ENCODE measurements at places on chromosomes 6 and 20.
A peak's percentile ranks its signal among the peaks of the same experiment; 100 is the strongest.

- no peak for DNase-seq
Observed at GRCh38 chr6:7921046-7921445, 10.5 kb upstream of the TXNDC5 start.

DNA sequence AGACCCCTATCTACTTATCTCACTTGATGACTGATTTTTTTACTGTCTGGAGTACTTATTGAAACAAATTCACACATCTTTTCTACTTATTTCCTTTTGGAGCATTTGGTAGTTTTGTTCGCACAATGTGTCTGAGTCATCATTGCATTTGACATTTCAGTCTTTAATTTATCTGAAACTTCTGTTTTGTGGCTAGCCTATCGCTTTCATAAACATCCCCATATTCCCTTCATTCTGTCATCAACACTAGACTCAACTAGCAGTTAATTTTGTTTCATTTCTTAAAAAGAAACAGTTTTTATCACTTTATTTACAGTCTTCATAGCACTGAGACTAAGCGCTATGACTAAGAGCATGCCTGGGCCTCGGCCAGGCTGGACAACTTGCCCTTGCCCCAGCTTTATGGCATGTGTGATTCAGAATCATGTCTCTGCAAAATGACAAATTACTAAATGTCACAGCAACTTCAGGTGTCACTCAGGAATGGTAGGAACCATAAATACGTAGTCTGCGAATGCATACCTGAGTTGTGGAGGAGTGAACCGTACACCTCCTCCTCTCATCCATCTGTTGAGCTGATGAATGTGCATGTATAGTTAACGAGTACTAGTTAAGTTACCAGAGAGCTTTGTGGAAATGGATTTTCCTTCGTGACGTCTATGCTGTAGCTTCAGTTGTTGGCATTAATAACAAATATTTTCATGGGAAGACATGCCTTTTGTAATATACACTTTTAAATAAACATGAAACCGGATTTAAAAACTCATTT lies 16.2 kb downstream of the L3MBTL3 start:
- no peak for DNase-seq

GRCh38 chr20:41608606-41609005 lies 9.6 kb downstream of the CHD6 start:
- no peak for DNase-seq

- DNase-seq = no peak
Observed at GRCh38 chr20:52399352-52399751, 207.8 kb upstream of the ZFP64 start.

GRCh38 chr20:2653556-2654383 lies 1.3 kb downstream of the NOP56 start:
- DNase-seq = no peak

- no peak for DNase-seq
Observed at GRCh38 chr20:15199698-15200097, 862.3 kb upstream of the FLRT3 start.

GRCh38 chr6:168683621-168684020 lies 242.6 kb downstream of the SMOC2 start:
- DNase-seq = no peak

GRCh38 chr6:168658059-168658458 lies 217.1 kb downstream of the SMOC2 start:
- no peak for DNase-seq

- no peak for DNase-seq
Observed at GRCh38 chr6:91317247-91317835, 730.5 kb upstream of the MAP3K7 start.

DNA sequence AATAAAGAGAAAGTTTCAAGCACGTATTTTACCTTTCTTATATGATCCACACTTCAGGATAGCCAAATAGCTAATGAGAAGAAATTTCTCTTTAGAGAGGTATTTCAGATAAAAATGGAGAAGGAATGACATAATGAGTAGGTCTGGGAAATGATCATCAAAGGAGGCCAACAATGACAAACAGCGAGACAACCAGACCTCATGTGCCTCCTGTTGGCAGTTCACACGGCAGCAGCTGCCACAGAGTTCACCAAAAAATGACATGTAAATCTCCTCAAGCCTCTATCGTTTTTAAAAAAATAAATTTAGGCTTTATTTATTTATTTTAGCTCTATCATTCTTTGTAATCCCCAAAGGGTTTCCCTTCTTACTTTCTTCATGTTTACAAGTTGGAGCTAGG lies 47.7 kb downstream of the SLC2A12 start:
- DNase-seq = no peak

DNA sequence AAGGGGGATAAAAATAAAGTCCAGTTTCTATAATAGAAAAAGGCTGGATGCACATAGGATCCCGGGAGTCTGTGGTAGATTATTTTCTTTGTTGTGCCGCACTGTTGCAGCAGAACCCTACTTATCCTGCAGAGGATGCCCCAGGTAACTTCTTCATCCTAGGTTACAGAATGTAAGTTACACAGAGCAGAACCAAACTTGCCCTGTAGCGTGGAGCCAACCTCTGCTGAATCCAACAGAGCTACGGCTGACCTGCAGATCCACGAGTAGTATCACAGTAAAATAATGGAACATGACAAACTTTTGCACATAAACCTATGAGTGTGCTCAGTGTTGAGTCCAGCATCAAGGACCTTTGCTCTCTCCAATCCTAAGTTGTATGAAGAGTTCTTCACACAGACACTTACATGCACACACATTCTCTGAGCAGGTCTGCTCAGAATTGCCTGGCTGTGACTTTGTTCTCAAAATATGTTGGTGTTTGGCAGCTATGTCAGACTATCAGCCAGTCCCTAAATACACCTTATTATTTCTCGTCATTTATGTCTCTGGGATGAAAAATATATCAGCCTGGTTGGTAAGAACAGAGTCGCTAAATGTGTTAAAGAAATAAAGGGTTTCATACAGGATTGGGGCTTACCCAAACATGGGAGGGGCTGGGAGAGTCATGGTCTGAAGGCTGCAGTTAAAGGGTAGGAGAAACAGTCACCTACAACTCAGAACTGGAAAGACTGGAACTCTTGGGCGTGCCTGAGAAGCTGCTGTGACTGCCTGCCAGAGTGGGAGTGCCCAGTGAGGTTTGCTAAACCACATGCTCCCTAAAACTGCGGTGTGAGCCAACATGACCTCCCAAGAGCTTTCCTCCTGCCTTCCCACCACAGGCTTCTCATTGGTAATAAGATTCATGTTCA lies 165.1 kb upstream of the SLC24A3 start:
- DNase-seq = peak; percentile 54

DNA sequence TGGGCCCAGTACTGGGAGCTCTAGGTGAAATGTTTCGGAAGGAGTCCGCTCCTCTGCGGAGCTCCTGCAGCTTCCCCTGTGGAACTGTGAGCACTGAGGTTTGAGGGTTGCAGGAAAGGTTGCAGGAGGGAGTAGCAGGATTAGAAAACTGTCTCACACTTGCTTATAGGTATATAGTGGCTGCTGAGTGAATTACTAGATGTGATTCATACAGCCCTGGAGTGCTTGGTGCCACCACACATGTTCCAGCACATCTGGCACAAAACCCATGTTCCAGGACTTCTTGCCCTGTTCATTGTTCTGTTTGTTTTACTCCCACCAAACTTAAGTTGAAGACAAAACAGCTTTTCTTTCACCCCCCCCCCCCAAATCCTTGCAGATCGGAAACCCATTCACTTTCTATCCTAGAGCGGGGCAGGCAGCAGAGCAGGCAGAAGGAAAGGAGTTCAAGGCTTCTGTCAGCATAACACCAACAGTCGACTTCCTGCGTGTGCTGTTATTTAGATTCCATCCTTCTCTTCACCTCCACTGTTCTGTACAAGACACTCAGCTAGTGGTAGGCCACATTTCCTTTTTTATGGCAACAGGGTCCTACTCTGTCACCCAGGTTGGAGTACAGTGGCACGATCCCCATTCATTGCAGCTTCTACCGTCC lies 669 bp upstream of the PEX6 start:
- DNase-seq = peak; percentile 77

- DNase-seq = no peak
Observed at GRCh38 chr20:35560541-35560940, 18.7 kb downstream of the ERGIC3 start.

DNA sequence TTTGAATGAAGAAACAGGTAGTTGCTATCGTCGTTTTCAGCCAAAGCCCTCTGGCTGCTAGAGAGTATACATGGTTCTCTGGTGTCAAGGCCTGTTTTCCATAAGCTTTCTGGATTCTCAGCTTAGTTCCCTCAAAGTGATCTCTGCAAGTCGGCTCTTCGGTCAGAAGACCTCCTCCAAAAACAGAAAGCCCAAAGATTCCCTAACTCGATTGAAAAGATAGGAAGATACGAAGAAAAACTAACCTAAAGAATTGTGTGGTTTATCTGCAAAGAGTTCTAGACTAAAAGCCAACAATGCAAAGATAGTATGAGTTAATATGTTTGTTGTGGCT lies 545 bp upstream of the ASCC3 start:
- DNase-seq = no peak

DNA sequence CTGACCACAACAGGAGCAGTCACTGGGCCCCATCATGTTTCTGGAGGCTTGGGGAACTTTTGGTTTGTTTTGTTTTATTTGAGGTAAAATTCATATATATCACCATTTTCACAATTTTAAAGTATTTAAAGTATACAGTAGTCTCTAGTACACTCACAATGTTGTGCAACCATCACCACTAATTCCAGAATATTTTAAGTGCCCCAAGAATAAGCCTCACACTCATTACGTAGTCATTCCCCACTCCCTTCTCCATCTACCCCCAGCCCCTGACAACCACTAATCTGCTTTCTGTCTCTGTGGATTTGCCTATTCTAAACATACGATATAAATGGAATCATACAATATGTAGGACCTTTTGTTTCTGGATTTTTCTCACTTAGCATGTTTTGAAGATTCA lies 29.0 kb downstream of the RTN4IP1 start:
- DNase-seq = no peak

GRCh38 chr20:34549291-34549928 lies 9.1 kb upstream of the MAP1LC3A start:
- no peak for DNase-seq

DNA sequence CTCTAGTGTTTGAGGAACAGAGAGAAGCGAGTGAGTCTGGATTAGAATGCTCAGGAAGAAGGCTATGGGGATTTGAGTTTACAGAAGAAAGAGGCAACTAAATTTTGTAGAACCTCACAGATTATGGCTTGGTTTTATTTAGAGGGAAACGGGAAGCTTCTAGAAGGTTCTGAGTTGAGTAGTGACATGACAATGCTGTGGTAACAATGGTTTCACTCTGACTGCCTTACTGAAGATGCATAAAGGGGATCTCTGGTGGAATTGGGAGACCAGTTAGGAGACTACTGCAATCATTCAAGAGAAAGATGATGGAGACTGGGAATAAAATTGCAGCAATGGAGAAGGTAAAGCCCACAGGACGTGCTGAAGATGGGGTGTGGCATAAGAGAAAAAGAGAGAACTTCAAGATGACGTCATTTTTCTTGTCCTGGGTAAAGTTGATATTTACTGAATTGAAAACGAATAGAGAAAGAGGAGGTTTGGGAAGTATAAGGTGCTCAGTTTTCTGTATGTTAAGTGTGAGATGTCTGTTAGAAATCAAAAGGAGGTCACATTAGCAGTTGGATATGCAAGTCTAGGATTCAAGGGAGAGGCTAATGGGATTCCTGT lies 710.1 kb upstream of the NRSN1 start:
- DNase-seq = no peak

DNA sequence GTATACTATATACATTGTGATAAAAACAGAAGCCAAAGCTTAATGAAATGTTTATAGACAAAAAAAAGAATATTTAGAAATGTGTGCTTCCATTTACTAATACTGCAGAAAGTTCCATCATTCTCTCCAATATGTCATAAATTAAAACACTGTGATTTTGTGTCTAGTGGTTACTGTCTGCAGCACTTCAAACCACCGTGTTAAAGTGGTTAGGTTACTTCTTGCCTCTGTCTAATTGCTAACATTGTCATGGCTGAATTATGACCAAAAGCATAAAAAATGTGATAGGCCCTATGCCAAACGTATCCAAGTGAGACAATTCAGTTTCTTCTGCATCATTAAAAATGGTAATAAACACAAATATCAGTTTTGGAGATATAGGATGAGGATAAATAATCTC lies 52.7 kb upstream of the CST5 start:
- no peak for DNase-seq

- DNase-seq = no peak
Observed at GRCh38 chr6:106197441-106197840, 111.3 kb downstream of the PRDM1 start.

GRCh38 chr6:74362391-74362790 lies 666.4 kb downstream of the CD109 start:
- DNase-seq = no peak

- peak; percentile 81 for DNase-seq
Observed at GRCh38 chr20:4866429-4866828, 134.9 kb downstream of the SLC23A2 start.

DNA sequence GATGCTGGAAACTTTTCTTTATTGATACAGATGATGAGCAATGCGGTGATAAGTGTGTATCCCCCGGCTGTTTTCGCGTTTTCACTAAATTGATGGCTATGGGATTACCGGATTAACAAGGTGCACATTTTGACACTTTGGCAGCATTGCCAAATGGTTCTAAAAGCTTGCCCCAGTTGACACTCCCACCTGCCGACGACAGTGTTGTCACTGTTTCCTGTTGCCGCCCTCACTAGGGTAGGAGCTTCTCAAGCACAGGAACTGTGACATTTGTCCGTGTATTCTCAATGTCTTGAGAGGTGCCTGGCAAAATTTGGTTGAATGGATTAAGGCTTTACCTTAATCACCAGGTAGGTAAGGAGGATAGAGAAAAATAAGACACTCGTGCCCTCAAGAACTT lies 9.8 kb upstream of the MAPK13 start:
- no peak for DNase-seq

GRCh38 chr6:130105996-130106704 lies 87.8 kb downstream of the L3MBTL3 start:
- DNase-seq = no peak

GRCh38 chr20:58450254-58450653 lies 61.2 kb downstream of the VAPB start:
- no peak for DNase-seq

- no peak for DNase-seq
Observed at GRCh38 chr6:558959-559358, 97.9 kb downstream of the HUS1B start.

- DNase-seq = no peak
Observed at GRCh38 chr6:148134592-148134991, 208.0 kb upstream of the SASH1 start.

DNA sequence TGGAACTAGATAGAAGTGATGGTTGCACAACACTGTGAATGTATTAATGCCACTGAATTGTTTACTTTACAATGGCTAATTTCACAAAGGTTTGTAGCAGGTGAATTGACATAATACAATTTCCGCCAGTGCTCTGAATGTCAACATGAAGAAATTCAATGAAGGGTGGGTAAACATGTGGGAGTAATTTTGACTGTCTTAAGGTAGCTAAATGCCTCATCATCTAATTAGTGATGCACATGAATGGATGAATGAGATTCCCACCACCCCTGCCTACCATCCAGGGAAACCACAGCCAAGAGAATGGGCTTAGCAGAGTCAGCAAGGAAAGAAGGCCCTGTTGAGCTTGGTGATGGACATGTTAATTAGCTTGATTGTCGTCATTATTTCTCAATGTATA lies 275.3 kb downstream of the ALDH8A1 start:
- DNase-seq = no peak

- DNase-seq = peak; percentile 43
Observed at GRCh38 chr6:79466207-79466834, 70.9 kb downstream of the LCA5 start.
